Stimulated activated CD8-positive, alpha-beta memory T cell treated with anti-CD3 and anti-CD28 coated beads, Interleukin-4, amount 100 ng/mL, for 1 hour (primary cell): ENCODE measurements at places on chromosomes 16 and 17.

DNA sequence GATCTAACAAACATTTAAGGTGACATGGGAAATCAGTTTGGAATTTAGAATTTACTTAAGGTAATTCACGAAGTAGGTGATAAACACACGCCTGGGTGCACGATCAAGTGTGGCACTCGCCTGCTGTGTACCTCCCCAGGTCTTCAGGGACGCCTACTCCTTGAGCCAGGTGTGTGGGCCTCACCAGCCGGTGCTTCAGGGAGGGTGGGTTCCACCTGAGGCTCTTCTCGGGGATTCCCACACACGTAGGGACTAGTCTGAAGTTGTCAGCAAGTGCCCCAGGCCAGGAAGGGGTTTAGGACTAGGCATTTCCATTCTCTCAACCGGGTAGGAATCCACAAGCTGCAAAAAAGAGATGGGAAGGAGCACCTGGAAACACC lies 9.8 kb upstream of the NAT9 start:
- DNase-seq = no peak

DNA sequence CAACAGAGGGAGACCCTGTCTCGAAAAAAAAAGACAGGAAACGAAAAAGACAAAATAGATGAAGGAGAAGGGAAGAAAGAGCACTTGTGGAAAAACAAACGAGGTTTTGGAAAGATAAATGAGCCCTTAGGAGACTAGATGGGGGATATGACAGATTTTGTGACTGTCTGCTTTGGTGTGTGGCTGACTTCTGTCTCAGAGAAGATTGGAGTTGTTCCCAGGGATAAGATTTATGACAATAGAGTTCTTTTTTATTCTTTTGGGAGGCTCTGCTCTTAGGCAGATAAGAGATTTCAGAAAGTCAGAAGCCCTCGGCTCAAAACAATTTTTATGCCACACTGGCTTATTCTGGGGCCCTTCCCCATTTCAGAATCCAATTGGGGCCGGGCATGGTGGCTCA lies 73.9 kb upstream of the ATF7IP2 start:
- DNase-seq = no peak

DNA sequence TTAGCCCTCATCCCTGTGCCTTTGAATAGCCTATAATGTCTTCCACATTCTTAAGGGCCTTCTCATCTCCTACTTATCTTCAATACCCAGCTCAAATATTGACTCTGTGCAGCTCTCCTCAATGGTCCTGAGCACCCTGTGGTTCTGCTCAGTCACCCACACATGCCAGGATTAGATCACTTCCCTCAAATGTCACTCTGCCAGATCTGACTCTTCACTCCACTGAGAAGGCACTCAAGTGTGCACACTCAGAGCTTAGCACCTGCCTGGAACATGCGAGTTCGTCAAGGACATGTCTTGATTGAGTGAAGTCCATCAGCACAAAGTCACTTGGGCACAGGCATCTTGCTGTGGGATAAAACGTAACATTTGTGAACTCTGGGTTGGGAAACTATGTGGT lies 404.8 kb downstream of the CDH13 start:
- no peak for DNase-seq

- no peak for DNase-seq
These were observed 10.6 kb downstream of the ADCY7 start for GRCh38 chr16:50276801-50277555.

GRCh38 chr16:4529085-4530060 lies 9.2 kb downstream of the CDIP1 start:
- no peak for DNase-seq

DNA sequence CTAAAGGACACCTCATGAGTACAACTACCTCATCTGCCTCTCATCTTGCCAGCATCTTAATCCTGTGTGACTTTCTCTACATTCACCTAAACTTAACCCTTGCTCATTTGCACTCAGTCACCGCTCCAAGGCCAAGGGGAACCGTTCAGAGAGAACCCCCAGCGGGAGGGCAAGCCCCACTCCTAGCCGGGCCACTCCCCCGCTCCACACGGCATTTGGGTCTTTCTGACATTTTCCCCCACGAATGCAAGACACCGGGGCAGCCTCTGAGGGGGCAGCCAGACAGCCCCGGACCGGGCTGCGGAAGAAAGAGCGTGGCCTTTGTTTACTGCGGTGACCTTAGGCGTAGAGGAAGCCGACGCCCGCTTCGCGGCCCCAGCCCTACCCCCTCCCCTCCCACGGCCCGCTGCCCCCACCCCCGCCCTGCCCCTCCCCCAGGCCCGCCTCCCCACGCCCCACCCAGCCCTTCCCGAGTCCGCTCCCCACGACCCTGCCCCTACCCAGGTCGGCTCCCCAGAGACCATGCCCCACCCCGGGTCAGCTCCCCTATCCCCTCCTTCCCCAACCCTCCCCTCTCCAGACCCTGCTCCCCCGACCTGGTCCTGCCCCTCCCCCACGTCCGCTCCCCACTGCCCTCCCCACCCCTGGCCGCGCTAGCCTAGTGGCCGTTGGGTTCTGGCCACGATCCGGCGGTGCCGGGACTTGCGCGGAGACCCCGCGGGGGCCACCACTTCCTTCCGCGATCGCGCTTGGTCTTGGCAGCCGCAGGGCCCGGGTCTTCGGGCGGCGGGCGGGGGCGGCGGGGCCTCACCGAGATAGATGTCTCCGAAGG lies 789 bp downstream of the CSNK1D start:
- DNase-seq = no peak

DNA sequence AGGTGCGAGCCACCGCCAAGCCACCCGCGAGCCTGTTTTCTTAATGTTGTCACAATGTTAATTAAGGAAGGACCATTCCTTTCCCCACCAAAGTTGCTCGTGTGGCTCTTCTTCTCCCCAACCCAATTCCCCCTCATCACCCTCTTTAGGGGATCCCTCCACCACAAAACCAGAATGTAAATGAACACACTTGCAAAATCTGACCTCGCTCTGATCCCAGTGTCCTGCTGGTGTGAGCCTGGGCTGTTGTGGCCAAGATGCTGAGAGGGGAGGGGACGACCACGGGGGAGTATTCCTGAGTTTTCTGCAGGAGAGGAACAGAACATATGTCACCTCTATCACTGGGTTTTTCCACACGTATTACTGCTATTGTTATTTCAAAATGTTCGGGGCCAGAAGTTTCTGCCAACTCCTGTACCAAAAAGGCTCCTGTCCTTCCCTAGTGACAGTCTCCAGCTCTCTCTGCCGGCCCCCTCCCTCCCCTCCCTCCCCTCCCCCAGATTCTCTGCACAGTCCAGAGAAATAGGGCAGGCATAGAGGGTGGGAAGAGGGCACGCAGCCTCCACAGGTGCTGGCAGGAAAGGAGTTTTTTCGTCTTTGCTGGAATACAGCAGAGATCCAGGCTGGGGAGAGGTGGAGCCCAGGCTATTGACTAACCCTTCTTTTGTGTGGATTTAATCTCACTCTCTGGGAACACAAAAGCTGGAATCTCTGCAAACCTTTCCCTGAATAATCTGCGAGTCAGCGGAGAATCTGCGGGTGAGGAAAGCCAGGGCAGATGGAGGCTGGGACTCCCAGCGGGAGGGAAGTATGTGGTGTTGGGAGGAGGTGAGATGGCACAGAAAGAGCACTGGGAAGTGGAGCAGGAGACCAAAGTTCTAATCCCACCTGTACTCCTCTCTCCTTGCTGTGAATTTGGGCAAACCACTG lies 4.5 kb upstream of the CA4 start:
- DNase-seq = no peak

DNA sequence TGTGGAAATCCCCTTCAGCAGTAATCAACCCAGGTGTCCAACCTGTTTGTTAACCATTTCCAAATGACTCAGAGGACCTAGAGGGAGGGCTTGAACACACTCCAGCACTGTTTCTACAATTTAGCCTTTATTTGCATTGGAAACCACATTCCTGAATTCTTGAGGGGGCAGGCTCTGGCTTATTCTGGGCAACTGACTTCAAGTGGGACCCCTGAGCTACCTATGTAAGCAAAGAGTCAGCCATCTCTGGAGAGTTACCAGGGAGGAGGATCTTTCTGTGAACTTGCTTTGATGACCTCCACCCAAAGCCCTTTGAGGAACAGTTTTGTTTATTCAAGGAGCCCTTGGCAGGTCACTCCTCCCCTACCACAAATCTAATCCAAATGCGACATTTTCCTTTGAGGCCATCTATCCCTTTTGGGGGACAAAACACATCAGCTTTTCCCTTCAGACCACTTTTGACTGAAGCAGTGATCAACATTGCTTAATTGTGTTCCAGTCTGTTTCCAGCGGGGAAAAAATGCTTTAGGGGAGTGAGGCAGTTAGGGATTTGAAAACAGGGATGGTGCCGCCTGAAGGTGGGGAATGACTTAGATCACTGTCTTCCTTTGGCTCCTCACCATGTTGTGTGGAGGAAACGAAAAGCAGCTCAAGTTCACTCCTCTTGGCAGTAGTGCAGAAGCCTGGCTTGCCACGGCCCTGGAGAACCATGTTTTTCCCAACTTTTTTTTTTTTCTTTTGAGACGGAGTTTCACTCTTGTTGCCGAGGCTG lies 46.2 kb downstream of the TUBD1 start:
- DNase-seq = no peak

- DNase-seq = no peak
These were observed 136.9 kb downstream of the SLC39A11 start for GRCh38 chr17:72955391-72956140.

DNA sequence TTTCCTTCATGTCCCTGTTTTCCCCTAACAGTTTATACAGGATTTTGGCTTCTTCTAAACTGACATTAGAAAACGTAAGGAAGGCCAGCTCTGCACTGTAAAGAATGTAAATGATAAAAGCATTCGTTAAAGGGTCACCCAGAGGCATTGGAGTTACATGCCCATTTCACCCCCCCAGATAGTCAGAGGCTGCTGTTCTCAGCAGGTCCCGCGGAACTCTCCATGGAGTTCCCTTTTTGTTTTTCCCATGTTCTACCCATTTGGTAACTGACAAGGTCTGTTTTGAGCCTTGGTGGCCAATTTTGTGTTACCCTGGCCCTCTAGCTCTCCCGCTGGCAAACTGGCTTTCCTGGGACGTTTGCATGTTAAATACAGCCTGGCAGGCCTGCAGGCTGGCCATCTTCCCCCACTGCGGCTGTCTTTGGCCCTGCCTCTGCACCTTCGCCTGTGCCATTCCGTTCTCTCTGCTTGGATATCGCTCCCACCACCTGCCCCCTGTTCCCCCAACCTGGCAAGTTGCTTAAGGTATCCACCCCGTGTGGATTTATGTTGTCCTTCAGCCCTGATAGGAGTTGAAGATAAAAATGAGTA lies 49.7 kb downstream of the EPN2 start:
- no peak for DNase-seq

DNA sequence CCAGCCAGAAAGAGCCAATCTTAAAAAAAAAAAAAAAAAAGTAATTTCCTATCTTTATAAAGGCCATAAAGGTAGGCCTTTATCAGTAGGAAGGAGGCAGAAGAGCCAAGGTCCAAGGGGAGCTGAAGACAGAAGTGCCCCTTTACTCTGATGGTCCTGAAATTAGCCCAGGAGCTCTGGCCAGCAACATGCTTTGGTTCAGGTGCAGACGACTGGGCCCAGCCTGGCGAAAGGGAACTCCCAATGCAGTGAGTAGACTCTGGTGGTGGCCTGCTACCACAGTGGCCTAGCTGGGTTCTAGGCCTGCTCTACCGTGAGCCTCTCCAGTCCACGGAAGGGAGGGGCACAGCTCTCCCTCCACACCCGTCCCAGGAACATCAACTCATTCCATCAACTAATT lies 23.1 kb upstream of the MEIOB start:
- no peak for DNase-seq

DNA sequence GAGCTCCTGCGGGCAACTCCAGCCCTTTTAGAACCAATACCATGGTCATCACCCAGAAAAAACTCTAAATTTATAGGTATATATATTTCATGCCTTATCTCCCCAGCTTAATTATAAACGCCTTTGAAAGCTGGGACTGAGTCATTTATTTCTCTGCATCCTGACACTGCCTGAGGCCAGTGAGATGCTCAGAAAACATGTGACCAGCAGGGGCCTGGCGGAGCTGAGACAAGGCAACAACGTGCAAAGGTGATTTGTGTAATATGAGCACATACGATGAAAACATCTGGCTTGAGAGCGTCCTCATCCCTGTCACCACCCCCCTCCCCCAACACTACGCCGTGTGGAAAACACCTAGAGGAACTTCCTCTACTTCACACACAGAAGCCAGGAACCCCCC lies 22.7 kb downstream of the NXN start:
- no peak for DNase-seq
